ENCODE measurements at places on chromosomes 4 and X. TPM values are rescaled to one million over a fixed set of nuclear protein-coding genes. Genes with fewer than 3 reads are reported as not detected.

ARSJ gene
- polyA plus RNA-seq: 16.1 TPM

SH3RF1 gene
- 34.9 TPM for polyA plus RNA-seq

CENPI gene
- 9.9 TPM for polyA plus RNA-seq

RASGEF1B gene
- polyA plus RNA-seq: 12.2 TPM

SASH3 gene
- 2.0 TPM for polyA plus RNA-seq

CLNK gene
- 1.1 TPM for polyA plus RNA-seq

TCP11X2 gene
- polyA plus RNA-seq: 2.2 TPM

Data from right renal cortex interstitium (tissue), 3 donors.